B cell (primary cell): ENCODE measurements at places on chromosomes 11 and 22. TPM values are rescaled to one million over a fixed set of nuclear protein-coding genes. Genes with fewer than 3 reads are reported as not detected.

TRPM5 gene
- polyA plus RNA-seq = 0.03 and 0.16 TPM in 2 replicates

DNA sequence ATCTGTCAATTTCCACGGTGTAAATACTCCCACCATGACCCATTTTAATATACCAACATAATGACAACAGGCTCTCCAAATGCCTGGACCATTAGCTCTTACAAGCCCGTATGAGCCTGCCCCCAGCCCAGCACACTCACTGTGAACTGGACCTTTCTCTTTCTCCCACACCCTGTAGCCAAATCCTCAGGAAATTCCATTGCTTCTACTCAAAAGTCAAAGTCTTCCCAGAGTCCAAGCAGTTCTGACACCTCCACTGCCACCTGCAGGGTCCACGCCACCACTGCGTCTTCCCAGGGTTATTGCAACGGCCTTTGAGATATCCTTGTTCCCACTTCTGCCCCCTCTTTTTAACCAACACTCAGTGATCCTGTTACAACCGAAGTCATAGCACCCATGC, 110.1 kb upstream of the ASPHD2 start:
- no peak for DNase-seq

ANO9 gene
- 94.1 and 107 TPM in 2 replicates for polyA plus RNA-seq

- DNase-seq = no peak
Observed at GRCh38 chr11:34064291-34064690, 12.8 kb downstream of the CAPRIN1 start.

HBE1 gene
- not detected in 2 replicates for polyA plus RNA-seq

- no peak for DNase-seq
Observed at GRCh38 chr11:292211-293121, 3.5 kb downstream of the PGGHG start.
